ENCODE measurements at places on chromosomes 11 and 22.
A peak's percentile ranks its signal among the peaks of the same experiment; 100 is the strongest.

DNA sequence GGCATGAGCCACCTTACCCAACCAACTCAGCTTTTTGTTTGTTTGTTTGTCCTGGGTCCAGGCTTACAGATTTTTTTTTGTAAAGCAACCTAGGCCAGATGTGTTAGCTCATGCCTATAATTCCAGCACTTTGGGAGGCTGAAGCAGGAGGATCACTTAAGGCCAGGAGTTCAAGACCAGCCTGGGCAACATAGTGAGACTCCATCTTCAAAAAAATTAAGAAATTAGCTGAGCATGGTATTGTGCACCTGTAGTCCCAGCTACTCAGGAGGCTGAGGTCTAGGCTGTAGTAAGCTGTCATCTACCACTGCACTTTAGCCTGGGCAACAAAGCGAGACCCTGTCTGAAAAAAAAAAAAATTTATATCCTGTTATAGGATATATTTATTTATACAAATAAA lies 28.7 kb upstream of the GRK2 start:
- DNase-seq: no peak
- no peaks in the 10 kb centered on the region for H3K27me3 ChIP-seq
- H3K27ac ChIP-seq: no peak overlapping the region
- no peak overlapping the region for H3K4me3 ChIP-seq

DNA sequence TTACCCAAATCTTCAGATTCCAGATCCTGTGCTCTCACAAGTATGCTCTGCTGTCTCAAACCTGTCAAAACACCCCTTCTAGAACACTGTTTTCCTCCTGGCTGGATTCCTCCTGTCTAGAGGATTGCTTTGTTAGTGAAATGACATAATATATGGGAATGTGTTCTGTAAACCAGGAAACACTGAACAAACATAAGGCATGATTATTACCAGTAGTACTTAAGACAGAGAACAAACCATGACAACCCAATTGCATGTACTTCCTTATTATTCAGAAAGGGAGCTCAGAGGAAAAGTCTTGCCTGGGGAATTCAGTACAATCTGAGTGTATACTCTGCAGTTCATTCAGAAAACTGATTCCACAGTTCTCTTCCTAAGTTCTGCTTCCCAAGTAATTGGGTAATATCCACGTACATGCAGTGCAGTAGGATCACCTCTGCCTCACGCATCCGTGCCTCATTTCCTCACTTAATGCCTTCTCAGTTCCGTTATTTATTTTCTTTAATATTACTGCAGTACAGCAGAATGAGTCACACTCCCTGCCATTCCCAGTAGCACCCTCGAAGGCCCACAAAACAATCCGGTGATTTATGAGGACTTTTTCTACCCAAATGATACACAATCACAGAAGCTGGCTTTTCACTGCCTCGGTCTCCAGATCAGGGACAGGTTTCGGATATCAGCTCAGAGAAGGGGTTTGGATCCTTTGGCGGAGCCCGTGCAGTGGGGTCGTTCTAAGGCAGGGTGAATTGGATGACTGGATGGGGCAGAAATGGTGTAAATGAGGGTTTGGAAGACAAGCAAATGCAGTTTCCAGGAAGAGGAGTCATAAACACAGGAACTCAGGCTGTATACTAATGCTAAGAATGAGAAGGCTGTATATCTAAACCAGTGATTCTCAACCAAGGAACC lies 896.9 kb downstream of the KCNA4 start:
- H3K4me1 ChIP-seq: peaks cover 12% of the 10 kb centered on the region
- H3K4me3 ChIP-seq: peak overlapping the region; percentile 1
- DNase-seq: no peak
- H3K27me3 ChIP-seq: no peaks in the 10 kb centered on the region
- no peaks in the 10 kb centered on the region for H3K36me3 ChIP-seq
- no peak overlapping the region for H3K27ac ChIP-seq

GRCh38 chr11:48090174-48090573 lies 109.8 kb downstream of the PTPRJ start:
- no peak overlapping the region for H3K27ac ChIP-seq
- no peak overlapping the region for H3K4me3 ChIP-seq
- H3K36me3 ChIP-seq: no peaks in the 10 kb centered on the region
- peaks cover 11% of the 10 kb centered on the region for H3K4me1 ChIP-seq

GRCh38 chr22:21651521-21652009 lies 9.5 kb downstream of the SDF2L1 start:
- peak overlapping the region; percentile 97 for H3K4me3 ChIP-seq
- DNase-seq: no peak
- H3K36me3 ChIP-seq: no peaks in the 10 kb centered on the region
- H3K27me3 ChIP-seq: no peaks in the 10 kb centered on the region
- no peak overlapping the region for H3K27ac ChIP-seq

- H3K36me3 ChIP-seq: no peaks in the 10 kb centered on the region
- H3K4me3 ChIP-seq: no peak overlapping the region
- no peak overlapping the region for H3K27ac ChIP-seq
- no peak for DNase-seq
Measured at GRCh38 chr11:120181376-120181975, 29.4 kb upstream of the OAF start.

DNA sequence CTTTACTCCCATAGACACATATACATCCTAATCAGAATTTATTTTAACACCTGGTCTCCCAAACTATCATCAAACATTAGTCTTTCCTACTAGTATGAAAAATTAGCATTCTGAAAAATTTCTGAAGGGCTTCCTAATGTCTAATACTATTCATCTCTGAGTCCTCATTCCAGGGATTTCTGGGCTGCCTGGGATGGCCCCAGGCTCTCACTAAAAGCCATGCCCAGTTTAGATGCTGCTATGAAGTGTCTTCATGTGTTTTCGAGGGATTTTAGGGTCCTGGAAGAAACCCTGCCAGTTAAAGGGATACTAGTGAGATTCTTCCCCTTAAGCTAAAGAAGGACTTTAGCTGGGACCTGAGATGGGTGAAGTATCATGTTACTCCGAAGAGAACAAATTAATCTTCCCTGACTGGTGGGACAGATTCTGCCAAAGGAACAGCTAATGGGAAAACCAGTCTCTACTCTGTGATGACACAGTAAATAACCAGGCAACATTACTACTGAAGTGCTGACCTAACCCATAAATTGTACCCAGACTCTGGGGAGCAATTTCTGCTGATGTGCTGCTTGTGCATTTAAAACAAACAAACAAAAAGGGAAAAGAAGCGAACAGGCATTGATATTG lies 342.6 kb downstream of the SOX6 start:
- H3K4me3 ChIP-seq: no peak overlapping the region
- no peaks in the 10 kb centered on the region for H3K36me3 ChIP-seq
- no peaks in the 10 kb centered on the region for H3K27me3 ChIP-seq
- DNase-seq: no peak

GRCh38 chr11:42179216-42179615 lies 719.8 kb upstream of the LRRC4C start:
- no peaks in the 10 kb centered on the region for H3K4me1 ChIP-seq
- no peaks in the 10 kb centered on the region for H3K27me3 ChIP-seq
- no peak for DNase-seq
- no peaks in the 10 kb centered on the region for H3K36me3 ChIP-seq

GRCh38 chr11:70746351-70746750 lies 348.0 kb downstream of the CTTN start:
- H3K36me3 ChIP-seq: no peaks in the 10 kb centered on the region
- H3K27me3 ChIP-seq: no peaks in the 10 kb centered on the region
- no peak overlapping the region for H3K4me3 ChIP-seq
- H3K27ac ChIP-seq: no peak overlapping the region

DNA sequence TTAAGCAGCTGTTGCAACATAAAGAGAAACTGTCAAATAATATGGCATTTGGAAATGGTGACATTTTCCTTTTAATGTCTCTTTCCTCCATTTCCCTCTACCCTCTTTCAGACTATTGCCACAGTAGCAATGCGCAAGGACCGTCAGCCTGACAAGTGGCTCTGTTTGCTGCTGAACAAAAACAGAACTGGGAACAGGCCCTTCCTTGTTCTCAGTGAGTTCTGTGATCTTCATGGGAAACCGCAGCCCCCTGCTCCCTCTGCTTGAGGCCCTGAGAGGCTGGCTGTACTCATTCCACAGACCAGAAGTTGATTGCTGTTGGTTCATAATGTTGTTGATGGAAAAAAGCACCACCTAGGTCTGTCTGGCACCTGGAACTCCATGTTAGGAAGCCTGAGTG lies 559.7 kb downstream of the OPCML start:
- H3K27me3 ChIP-seq: no peaks in the 10 kb centered on the region
- no peak for DNase-seq
- no peaks in the 10 kb centered on the region for H3K4me1 ChIP-seq
- no peak overlapping the region for H3K27ac ChIP-seq
